ENCODE measurements at places on chromosomes 7 and 10.

DNA sequence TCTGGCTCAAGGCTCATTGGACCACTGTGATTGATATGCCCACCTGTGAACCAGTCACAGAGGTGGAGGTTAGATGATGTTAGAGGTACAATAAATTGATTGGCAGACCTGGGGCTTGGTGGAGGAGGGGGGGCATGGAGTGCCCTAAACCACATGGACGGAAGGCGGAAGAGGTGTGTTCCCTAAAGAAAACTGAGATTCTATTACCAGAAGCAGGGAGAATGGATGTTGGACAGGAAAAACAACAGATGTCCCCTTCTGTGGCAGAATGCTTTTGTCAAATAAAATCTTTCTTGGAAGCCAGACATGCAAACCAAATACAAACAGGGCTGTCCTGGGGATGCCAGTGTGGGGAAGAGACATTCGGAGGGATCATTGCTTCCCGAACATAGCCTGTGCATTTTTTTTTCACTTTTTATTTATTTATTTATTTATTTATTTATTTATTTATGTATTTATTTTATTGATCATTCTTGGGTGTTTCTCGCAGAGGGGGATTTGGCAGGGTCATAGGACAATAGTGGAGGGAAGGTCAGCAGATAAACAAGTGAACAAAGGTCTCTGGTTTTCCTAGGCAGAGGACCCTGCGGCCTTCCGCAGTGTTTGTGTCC lies 433.9 kb downstream of the RPS24 start:
- no peak for DNase-seq

GRCh38 chr10:72890086-72890485 lies 3.5 kb upstream of the OIT3 start:
- DNase-seq, result no peak

DNA sequence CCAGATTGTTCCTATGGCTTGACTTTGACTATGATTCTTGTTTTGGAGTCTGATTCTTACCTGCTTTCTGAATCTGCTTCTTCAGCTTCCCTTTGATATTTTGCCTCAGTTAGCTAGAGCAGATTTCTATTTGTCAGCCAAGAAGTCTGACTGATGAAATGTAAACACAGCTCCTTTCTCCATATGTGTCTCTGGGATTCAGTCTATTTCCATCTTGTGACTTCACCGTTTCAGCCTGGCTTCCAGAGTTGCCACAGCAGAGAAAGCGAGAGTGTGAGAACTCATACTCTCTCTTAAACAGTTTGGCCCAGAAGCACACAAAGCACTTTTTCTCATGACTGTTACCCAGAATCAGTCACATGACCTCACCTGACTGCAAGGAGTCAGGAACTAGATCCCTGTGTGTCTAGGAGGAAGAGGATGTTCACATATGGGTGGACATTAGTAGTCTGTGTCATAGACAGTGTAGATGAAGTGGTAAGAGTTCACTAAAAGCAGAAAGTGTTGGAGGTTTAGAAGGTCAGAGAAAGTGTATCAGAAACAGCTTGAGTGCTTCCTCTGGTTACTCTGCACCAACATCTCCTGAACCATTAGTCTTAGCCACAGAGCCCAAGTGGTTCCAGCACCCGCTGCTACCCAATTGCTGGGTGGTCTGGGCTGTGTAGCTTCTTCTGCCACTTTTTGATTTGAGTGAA lies 103.4 kb upstream of the CDK6 start:
- no peak for DNase-seq

DNA sequence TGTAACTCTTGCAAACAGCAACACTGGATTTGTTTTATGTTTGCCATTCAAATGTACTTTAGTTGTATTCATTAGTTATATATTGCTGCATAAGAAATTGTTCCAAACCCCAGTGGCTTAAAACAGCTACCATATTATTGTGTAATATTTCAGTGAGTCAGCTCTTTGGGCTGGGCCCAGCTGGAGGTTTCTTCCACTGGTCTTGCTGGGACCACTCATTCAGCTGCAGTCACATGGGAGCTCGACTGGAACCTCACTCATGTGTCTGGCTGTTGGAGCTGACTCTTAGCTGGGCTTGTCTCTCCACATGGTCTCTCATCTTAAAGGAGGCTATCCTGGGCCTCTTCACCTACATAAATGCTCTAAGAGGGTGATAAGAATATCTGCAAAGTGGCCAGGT lies 23.2 kb upstream of the PIP4K2A start:
- no peak for DNase-seq

- no peak for DNase-seq
Measured at GRCh38 chr7:112071856-112072255, 134.3 kb downstream of the DOCK4 start.

- no peak for DNase-seq
Measured at GRCh38 chr7:108017776-108018151, 14.8 kb upstream of the LAMB1 start.

GRCh38 chr10:85026878-85027467 lies 698.6 kb downstream of the CCSER2 start:
- DNase-seq, result no peak

- no peak for DNase-seq
Measured at GRCh38 chr7:93651603-93652159, 77.2 kb upstream of the CALCR start.

DNA sequence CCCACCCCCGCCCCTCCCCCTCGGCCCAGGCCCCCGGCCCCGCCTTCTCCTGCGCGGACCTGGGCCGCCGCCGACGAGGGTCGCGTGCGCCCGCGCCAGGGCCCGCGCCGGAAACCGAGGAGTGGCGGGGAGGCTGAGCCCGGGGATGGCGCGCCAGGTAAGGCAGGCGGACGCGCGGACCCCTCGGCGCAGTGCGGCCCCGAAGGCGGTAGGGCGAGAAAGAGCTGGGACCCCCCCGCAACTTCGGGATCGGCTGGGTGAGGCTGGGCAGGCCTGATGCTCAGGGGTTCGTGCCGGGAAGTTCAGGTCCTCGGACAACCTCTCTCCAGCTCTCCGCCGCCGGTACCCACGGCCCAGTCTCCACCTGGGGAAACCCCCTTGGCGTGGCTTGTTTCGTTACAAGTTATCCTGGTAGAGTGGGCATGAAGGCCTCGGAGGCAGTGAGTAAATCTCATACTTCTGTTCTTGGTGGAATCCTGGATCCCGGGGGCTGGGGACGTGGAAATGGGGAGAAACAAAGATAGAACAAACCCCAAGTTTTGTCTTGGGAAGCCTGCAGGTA lies 58.4 kb downstream of the ZNF467 start:
- DNase-seq, result peak; percentile 30

GRCh38 chr10:14477408-14477710 lies 146.6 kb upstream of the FRMD4A start:
- no peak for DNase-seq

Data from stimulated activated CD4-positive, alpha-beta T cell treated with anti-CD3 and anti-CD28 coated beads, TNF-alpha, amount 100 ng/mL, for 1 hour (primary cell).